ENCODE measurements at places on chromosomes 11 and 22. TPM values are rescaled to one million over a fixed set of nuclear protein-coding genes. Genes with fewer than 3 reads are reported as not detected.
A peak's percentile ranks its signal among the peaks of the same experiment; 100 is the strongest.

GRCh38 chr11:91664521-91664920 lies 560.1 kb upstream of the FAT3 start:
- no peak overlapping the region for H3K27ac ChIP-seq
- H3K27me3 ChIP-seq, result no peaks in the 10 kb centered on the region
- no peak overlapping the region for H3K4me3 ChIP-seq
- no peak for DNase-seq

GRCh38 chr22:44369916-44370801 lies 57.4 kb upstream of the SHISAL1 start:
- H3K4me1 ChIP-seq, result no peaks in the 10 kb centered on the region
- 0 out of 2 replicates have a peak, but pooled peaks cover 3% of the 10 kb centered on the region for H3K27me3 ChIP-seq
- no peak overlapping the region for H3K4me3 ChIP-seq
- DNase-seq, result no peak

DNA sequence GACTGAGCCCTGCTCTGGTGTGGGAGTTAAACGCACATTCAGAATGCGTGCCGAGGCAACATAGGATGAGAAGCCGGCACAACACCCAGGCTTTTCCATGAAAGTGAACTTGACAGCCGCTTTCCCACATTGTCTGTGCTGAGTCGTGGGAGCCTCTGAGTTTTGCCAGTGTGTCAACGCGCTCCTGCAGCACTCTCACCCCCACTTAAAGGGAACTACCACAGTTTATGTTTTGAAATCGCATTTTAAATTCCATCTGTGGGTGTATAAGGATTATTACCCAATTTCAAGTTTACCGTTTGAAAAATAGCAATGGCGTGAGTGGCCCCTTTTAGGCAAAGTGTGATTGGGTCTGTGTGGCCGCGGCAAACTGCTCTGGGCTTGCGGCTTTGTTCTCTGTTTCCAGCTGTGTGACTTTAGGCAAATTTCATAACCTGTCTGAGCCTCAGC lies 81.5 kb downstream of the FBLN1 start:
- H3K36me3 ChIP-seq, result no peaks in the 10 kb centered on the region
- no peaks in the 10 kb centered on the region for H3K27me3 ChIP-seq
- no peak overlapping the region for H3K4me3 ChIP-seq

GRCh38 chr11:69492201-69492991 lies 10.9 kb downstream of the LINC01488 start:
- DNase-seq, result no peak
- no peaks in the 10 kb centered on the region for H3K36me3 ChIP-seq
- H3K4me1 ChIP-seq, result no peaks in the 10 kb centered on the region
- no peaks in the 10 kb centered on the region for H3K27me3 ChIP-seq
- H3K27ac ChIP-seq, result no peak overlapping the region

DNA sequence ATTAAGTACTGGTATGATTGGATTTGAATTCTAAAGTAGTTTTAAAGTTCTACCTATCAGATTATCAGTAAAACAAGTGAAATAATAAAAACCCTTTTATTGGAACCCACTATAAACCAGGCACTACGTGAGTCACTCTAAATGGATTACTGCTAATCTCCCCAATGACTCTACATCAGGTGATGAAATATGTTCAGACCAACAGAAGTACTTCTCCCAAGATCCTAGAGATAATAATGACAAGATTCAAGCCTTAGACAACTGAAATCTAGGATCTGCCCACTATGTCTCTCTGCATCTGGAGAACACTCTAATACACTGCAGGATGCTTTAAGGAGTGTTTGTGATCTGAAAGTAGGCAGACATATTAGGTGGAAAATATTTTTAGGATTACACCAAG lies 652.1 kb upstream of the CHORDC1 start:
- no peak overlapping the region for H3K27ac ChIP-seq
- no peaks in the 10 kb centered on the region for H3K27me3 ChIP-seq
- no peaks in the 10 kb centered on the region for H3K36me3 ChIP-seq
- no peak overlapping the region for H3K4me3 ChIP-seq
- no peak for DNase-seq

DNA sequence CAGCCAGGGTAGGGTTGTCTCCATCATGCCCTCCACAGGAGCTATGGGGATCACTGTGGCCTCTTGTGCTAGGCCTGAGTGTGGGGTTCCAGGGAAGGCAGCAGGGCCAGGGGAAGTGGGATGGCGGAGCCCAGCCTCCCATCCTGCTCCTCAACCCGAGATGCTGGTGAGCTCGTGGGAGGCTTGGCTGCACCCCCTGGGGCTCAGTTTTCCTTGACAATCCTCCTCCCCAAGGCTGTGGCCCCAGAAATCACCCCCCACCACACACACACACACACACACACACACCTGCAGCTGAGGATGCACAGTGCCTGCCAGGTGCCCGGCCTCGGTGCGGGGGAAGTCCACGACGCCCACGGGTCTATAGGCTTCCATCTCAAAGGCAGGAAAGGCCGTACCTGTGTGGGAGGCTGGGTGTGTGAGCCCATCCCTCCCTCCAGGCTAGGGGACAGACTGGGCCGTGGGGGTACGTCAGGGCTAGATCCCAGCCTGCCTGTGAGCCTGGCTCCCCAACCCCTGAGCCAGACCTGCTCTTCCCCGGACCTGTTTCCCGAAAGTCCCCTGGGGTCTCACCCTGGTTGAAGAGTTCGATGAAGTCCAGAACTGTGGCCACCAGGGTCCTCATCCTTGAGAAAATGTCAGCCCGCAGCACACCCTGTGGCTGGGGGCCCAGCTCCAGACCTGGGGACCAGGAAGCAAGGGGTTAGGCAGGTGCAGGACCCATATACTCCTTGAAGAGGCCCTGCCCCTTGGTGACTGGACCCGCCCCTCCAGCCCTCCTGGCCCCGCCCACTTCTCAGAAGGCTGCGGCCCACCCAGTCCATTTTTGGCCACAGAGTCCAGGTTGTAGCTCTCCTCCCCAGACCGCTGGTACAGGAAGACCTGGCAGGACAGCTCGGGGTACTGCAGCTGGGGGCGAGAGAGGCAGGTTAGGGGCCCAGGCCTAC lies 5.2 kb upstream of the TBX10 start:
- peaks cover 47% of the 10 kb centered on the region for H3K4me1 ChIP-seq
- H3K27me3 ChIP-seq, result no peaks in the 10 kb centered on the region
- H3K36me3 ChIP-seq, result no peaks in the 10 kb centered on the region

GRCh38 chr11:61534025-61534932 lies 25.7 kb downstream of the LRRC10B start:
- no peaks in the 10 kb centered on the region for H3K4me1 ChIP-seq
- no peak overlapping the region for H3K27ac ChIP-seq
- H3K36me3 ChIP-seq, result no peaks in the 10 kb centered on the region
- H3K27me3 ChIP-seq, result no peaks in the 10 kb centered on the region

DNA sequence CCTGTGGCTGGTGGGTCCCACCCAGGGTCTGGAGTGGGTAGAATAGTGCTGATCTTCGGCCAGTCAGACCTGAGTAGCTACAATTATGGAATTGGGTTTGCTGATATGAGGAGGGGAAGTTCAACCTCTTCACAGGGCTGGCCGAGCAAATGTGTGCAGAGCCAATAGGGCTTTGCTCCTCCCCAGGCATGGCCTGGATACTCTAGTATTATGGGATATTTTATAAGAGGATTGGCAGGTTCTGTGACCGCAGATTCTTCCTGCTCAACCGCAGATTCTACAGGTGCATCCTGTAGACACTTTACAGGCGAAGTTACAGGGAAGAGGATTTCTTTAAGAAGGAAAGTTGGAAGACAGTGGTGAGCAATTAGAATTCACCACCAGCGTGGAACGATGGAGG lies 44.3 kb downstream of the TBC1D22A start:
- H3K36me3 ChIP-seq, result peaks cover 30% of the 10 kb centered on the region
- no peak for DNase-seq
- no peaks in the 10 kb centered on the region for H3K27me3 ChIP-seq
- peaks cover 4% of the 10 kb centered on the region for H3K4me1 ChIP-seq

DNA sequence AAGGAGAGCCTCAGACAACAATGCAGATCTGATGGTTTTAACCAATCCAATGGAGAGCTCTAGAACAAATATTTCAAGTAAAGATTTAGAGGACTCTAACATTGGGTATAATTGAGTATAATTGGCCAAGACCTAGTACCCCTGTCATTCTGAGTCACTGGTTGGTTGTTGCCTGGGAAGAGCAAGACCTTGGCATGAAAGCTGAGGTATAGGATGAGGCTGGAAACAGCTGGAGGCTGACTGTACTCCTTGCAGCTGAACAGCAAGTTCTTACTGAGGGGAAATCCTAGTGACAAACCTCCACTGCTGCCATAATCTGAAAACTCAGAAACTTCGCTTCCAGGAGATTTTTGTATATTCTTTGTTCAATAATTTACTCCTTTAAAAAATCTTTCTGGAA lies 54.3 kb upstream of the MUC15 start:
- H3K36me3 ChIP-seq, result no peaks in the 10 kb centered on the region
- no peaks in the 10 kb centered on the region for H3K4me1 ChIP-seq
- DNase-seq, result no peak

DNA sequence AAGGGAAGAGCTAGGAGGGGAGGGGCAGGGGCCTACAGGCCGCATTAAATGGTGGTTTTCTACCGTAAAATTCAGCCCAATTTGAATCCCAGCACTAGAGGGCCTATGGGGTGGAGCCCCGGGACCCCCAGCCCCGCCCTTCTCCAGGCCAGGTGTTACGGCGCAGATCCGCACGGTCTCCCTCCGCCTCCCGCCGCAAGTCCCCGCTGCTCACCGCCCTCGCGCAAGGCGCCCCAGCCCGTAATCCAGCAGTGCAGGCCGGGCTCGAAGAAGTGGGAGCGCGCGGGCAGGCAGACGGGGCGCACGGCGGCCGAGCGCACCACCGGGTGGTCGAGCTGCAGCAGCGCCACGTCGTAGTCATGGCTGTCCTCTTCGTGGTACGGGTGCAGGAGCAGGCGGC lies 17.3 kb downstream of the KCTD17 start:
- H3K36me3 ChIP-seq, result no peaks in the 10 kb centered on the region
- H3K4me3 ChIP-seq, result no peak overlapping the region
- no peaks in the 10 kb centered on the region for H3K27me3 ChIP-seq
- H3K27ac ChIP-seq, result no peak overlapping the region

- no peaks in the 10 kb centered on the region for H3K36me3 ChIP-seq
- H3K27ac ChIP-seq, result no peak overlapping the region
- no peak for DNase-seq
Observed at GRCh38 chr22:48587236-48587865, 1240.3 kb downstream of the BRD1 start.

- H3K36me3 ChIP-seq, result no peaks in the 10 kb centered on the region
- DNase-seq, result no peak
- no peak overlapping the region for H3K4me3 ChIP-seq
- no peaks in the 10 kb centered on the region for H3K27me3 ChIP-seq
- no peak overlapping the region for H3K27ac ChIP-seq
Observed at GRCh38 chr11:78365381-78365792, 52.2 kb downstream of the GAB2 start.

- H3K36me3 ChIP-seq, result no peaks in the 10 kb centered on the region
- peak; percentile 83 for DNase-seq
- H3K4me3 ChIP-seq, result no peak overlapping the region
Observed at GRCh38 chr11:70755410-70756158, 357.3 kb downstream of the CTTN start.

IGF2 gene
- not detected for total RNA-seq

OR51T1 gene
- not detected for total RNA-seq

SOX10 gene
- not detected for total RNA-seq

All from Karpas-422 (cell line).